Hair follicle dermal papilla cell (primary cell): ENCODE measurements at places on chromosomes 1 and 21. TPM values are rescaled to one million over a fixed set of nuclear protein-coding genes. Genes with fewer than 3 reads are reported as not detected.

The FNDC10 gene
- total RNA-seq, result 2.4 and 2.6 TPM in 2 replicates

The LYPD8 gene
- total RNA-seq, result not detected in 2 replicates

The TNFRSF25 gene
- 2.8 and 3.4 TPM in 2 replicates for total RNA-seq

The KRTAP19-3 gene
- total RNA-seq, result not detected in 2 replicates

The SMPDL3B gene
- total RNA-seq, result not detected in 2 replicates

The SLC25A34 gene
- total RNA-seq, result 0.49 and 0.65 TPM in 2 replicates

The LRRC42 gene
- total RNA-seq, result 37.6 and 40.1 TPM in 2 replicates

The GBP2 gene
- total RNA-seq, result 29.0 and 38.9 TPM in 2 replicates

The NOS1AP gene
- under 0.01 and 0.32 TPM in 2 replicates for total RNA-seq

The BEST4 gene
- 0.16 and 0.24 TPM in 2 replicates for total RNA-seq

The ARF1 gene
- total RNA-seq, result 382 and 385 TPM in 2 replicates

The SH3BP5L gene
- 30.8 and 31.1 TPM in 2 replicates for total RNA-seq

The P3H1 gene
- total RNA-seq, result 130 and 166 TPM in 2 replicates

The FRRS1 gene
- total RNA-seq, result 8.5 and 23.0 TPM in 2 replicates

The SPATA21 gene
- total RNA-seq, result not detected in 2 replicates

The PLCH2 gene
- total RNA-seq, result 0.12 and 0.65 TPM in 2 replicates

The PLA2G4A gene
- 7.0 and 9.1 TPM in 2 replicates for total RNA-seq

The MAST2 gene
- total RNA-seq, result 26.7 and 30.8 TPM in 2 replicates

The CYP4X1 gene
- not detected in 2 replicates for total RNA-seq

The KRTAP21-2 gene
- total RNA-seq, result not detected in 2 replicates

The MCOLN2 gene
- not detected in 2 replicates for total RNA-seq

The NUDT4B gene
- total RNA-seq, result 34.7 and 51.4 TPM in 2 replicates

The TAL1 gene
- total RNA-seq, result not detected in 2 replicates

The CYP4A11 gene
- total RNA-seq, result not detected in 2 replicates

The GBP4 gene
- 0.97 and 1.3 TPM in 2 replicates for total RNA-seq

The LRRC47 gene
- total RNA-seq, result 37.6 and 38.3 TPM in 2 replicates

The PLEKHA6 gene
- 0.12 and 0.32 TPM in 2 replicates for total RNA-seq

The SPRR2A gene
- not detected in 2 replicates for total RNA-seq

The TCP10L gene
- total RNA-seq, result under 0.01 TPM in 1 of 2 replicates, not detected in the other

The PADI1 gene
- total RNA-seq, result under 0.01 and 0.12 TPM in 2 replicates

The EPHA10 gene
- not detected in 2 replicates for total RNA-seq

The OR2T11 gene
- not detected in 2 replicates for total RNA-seq

The ADSS2 gene
- 30.6 and 31.8 TPM in 2 replicates for total RNA-seq

The IL10RB gene
- total RNA-seq, result 60.2 and 71.6 TPM in 2 replicates
